Urothelium cell line (cell line): ENCODE measurements at places on chromosomes 12 and 14.

DNA sequence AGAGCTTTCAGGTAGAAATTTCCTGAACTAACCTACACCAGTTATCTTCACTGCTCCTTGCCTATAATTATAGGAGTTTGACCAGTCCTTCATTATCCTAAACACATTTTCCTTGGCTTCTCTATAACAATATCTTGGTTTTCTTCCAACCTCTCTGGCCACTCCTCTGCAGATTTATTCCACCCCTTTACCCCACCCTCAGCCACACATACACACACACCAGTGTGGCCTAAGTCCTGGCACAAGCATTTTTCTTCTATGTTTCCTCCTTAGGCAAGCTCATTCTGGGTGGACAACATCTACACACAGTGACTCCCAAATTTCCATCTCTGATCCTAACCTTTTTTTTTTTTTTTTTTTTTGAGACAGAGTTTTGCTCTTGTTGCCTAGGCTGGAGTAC, 25.1 kb downstream of the CDK17 start:
- no peak for DNase-seq

- no peak for DNase-seq
Measured at GRCh38 chr12:131928080-131928710, 881 bp upstream of the PUS1 start.

DNA sequence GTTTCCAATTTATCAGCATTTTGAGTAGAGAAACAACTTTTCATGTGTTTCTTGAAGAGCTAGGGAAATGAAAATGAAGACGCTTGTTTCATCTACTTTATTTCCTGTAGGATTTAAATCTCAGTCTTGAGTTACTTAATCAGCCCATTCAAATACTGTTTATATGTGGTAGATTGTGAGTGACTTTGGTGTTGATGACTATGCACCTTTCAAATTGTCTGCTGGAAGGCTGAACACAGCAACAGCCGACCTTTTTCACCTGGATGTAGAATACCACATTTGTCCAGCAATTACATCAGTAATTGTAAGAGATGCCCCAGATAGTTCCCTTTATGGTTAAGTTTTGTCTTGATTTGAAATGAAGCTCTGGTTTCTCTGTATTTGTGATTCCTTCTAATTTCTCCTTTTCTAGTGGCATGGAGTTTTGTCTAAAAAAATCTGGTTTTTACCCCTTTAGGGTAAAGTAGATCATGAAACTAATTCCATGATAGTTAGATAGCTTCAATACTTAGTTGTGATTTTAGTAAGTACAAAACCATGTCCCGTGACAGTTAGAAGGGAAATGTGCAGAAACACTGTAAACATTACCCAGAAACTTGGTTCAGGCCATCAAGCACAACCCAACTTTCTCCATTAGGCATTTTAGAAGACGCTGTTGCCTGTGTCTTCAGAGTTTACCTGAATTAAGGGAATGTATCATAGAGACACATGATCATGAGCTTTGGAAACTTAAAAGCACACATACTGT, 165.0 kb downstream of the SRGAP1 start:
- no peak for DNase-seq

DNA sequence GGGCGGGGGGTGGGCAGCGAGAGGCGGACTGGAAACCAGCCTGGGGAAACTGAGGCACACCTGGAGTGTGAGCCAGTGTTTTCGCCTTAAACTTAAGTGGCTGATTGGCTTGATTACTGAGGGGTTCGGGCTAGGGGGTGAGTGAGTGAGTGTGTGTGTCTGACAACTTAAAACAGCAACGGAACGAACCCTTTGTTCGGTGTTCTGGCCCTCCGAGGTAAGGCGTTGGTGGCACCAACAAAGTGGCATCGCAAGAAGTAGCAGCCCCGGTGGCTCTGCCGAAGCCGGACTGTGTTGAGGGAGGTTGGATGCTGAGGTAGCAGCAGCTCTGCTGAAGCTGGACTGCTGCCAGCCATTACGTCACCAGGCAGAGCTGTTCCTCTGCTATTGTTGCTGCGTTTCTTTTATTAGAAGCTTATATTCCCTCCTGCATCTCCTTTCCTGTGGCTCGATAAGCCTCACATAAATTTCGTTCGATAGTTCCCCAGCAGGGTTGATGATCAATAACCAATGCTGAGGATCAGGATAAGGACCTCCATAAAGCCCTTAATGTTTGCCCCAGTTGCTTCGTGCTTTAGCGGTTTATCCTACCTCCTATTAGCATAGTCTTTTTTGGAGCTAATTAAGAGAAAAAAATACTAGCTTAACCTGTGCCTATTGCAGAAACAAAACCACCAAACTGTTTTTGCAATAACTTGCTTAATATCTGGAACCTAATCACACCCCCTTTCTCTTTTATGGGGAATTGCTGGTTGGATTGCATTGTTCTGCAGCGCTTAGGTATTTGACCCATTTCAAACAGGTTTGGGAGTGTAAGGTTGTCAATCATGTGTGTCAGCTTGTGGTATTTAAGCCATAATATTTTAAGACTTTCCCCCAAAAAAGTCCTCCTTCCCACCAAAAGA, 1.3 kb downstream of the GPR137C start:
- peak; percentile 87 for DNase-seq

DNA sequence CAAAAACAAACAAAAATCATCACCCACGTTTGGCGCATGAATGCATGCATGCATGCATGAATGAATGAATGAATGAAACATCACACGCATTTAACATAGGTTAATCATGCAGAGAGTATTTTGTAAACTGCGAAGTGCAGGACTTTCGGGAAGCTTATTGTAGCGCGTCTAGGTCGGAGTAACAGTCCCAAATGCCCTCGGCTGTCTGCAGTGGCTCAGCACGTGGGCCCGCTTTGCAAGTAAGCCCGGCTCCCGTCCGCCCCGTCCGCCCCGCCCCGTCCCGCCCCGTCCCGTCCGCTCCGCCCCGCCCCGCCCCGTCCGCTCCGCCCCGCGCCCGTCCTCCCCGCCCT, 263 bp upstream of the IFT81 start:
- no peak for DNase-seq

GRCh38 chr14:51484485-51484884, 167.2 kb upstream of the FRMD6 start:
- no peak for DNase-seq

- no peak for DNase-seq
Measured at GRCh38 chr12:11855983-11856374, 206.5 kb downstream of the ETV6 start.

- peak; percentile 84 for DNase-seq
Measured at GRCh38 chr14:55129428-55130195, 560 bp downstream of the LGALS3 start.

- no peak for DNase-seq
Measured at GRCh38 chr14:65936342-65936975, 523.9 kb downstream of the FUT8 start.

DNA sequence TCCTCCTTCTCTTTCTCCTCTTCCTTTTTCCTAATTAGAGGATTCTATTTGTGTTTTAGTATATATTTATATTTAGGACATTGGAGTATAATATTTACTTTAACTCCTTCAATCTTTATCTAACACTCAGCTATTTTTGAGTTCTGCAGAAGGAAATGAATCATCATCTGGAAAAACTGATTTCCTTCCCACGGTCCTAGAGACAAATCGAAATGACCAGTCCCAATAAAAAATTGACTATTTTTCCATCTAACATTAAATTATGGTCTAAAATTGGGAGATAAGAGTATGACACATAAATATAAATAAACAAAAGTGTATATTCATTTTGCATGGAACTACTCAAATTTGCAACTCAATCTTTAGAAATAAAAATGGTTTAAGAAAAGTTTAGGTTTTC, 167.4 kb downstream of the TMTC3 start:
- no peak for DNase-seq

DNA sequence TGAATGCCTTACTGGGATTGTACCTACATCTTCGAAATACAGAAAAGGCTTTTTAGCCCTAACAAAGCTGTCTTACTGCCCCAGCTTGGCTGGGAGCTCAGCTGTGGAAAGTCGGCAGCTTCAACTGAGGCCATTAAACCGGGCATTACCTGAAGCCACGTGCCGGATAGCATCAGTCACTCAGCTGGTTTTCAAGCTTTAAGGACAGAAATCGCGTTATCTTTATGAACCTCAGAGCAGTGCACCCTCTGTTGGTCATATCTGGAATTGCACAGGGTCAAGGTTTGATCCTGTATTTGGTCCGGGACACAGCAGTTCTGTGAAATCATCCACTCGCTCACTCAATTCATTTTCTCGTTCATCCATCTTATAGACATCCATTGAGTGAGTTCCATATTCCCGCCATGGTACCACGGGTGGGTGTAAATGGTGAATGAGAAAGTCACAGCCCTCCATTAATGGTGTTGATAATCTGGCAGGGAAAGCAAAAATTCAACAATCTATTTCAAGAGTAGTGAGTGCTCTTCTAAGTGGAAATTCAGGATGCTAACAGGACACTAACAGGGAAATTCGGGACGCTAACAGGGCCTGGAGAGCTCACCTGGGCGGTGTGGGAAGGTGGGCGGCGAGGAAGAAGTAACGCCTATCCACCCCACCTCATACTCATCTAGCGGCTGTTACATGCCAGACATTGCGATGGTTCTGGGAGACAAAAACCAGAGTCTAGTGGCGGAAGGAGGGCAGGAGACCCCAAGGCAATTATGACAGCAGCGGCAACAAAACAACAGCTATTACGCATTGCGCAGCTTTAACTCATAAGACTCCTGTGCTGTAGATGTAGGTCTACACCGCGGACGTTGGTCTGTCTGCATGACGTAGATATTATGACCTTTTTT, 60.6 kb upstream of the TCL1A start:
- peak; percentile 39 for DNase-seq

DNA sequence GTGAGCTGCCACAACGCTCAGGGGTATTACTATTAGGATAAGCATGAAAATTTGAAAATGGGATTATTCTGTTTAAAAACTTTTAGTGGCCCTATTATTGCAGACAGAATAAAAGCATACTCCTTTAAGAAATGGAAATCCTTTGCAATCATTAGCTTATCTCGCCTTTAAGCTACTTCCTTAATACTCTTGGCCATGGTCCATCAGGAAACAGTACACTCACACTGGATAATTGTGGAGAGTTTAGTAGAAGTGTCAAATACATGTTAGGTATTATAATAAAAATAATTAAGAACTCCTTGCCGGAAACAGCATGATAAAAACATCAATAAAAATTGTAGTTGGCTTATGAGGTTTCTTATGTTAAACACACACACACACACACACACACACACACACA, 100.4 kb upstream of the PPFIA2 start:
- no peak for DNase-seq
